ENCODE measurements at places on chromosomes 7 and 10.

DNA sequence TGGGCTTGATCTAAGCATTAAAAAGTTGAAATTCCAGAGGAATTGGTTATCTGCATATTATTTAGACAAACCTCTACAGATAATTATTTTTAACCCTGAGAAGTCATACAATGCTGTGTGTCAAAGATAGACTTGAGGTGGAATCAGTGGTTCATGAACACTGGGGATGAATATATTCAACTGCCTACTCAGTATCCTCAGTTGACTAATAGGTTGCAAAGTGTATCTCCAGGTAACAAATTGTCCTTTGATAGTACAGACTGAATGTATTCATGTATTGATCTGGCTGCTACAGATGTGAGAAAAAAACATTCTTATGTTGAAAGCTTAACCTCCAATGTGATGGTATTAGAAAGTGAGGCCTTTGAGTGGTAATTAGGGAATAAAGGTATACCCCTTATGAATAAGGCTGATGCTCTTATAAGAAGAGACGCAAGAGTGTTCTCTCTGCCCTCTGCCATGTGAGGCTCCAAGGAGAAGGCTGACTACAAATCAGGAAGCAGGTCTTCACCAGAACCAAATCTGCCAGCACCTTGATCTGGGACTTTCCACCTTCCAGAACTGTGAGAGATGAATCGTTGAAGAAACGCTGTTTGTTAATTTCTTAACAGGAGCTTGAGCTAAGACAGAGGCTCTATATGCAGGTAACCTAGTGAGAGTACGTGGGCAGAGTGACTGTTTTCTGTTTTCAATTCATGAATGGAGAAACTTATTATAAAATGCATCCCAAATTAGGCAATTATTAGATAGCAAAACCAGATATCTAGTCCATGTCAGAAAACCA, 7.5 kb downstream of the MRPL32 start:
- DNase-seq = no peak

DNA sequence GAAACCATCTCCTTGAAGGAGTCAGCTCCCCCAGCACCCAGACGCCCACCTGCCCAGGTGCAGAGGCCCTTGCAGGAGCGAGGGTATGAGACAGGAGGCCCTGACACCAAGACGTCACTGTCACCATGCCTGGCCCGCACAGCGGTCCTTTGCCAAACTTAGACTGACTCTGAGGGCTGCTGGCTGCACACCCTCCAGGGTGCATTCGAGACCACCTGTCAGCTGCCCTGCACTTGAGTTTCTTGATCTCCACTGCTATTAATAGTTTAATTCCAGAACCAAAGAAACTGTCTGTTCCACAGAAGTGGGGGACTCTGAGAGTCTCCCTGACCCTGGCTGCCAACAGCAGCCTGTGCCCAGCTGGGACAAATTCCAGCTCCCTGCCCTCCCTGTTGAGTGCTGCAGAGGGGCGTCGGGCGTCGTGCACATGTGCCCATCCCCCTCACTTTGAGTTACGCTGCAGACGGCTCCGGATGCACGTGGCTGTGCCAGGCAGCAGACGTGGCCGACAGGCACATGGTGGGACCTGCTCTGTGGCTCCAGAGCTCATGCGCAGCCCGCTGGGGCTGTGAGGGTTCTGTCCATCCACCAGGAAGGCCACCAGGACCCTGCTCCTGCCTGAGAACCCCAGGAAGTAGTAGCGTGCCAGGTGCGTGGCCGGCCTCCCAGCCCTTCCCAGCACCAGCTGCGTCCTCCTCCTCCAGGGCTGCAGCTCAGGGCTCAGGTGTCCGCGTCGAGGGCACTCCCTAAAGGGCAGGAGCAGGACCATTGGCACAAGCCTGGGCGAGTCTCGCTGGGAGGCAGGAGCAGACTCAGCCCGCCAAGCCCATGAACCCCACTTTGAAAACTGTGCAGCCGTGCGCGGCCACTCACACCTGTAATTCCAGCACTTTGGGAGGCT, 24.8 kb downstream of the ELFN1 start:
- DNase-seq = no peak

- no peak for DNase-seq
Measured at GRCh38 chr7:97639036-97639435, 92.8 kb upstream of the TAC1 start.

DNA sequence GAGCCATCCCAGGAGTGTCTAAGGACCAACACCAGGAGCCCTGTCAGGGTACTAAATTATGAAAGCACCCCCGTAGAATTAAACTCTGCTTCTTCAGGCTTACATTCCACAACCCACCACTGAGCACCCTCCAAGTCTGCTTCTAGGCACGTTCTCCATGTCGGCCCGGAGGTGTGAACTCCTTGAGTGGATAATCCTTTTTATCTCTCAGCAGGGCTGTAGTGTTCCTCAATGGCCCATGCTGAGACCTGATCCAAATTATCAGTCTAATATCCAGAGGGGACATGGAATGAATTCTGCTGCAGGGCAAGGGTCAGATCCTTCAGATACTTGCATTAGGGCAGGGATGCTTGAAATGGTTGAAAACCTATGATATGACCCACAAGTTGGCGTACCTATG, 55.9 kb upstream of the TARP start:
- no peak for DNase-seq

DNA sequence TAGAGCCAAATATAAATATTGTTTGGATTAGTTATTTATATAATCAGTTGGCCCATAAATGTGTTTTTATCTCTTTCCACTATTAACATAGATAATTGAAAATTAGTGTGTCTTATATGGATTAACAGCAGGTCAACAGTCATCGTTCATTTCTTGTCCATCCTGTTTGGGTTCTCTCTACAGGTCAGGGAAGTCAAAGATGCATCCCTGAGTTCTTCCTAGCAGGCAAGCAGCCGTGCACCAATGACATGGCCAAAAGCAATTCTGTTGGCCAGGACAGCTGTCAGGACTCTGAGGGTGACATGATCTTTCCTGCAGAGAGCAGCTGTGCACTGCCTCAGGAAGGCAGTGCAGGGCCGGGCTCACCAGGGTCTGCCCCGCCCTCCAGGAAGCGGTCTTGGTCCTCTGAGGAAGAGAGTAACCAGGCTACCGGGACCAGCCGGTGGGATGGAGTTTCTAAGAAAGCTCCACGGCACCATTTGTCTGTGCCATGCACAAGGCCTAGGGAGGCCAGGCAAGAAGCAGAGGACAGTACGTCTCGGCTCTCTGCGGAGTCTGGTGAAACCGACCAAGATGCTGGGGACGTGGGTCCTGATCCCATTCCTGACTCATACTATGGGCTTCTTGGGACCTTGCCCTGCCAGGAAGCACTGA, 15.9 kb downstream of the FBH1 start:
- DNase-seq = no peak

DNA sequence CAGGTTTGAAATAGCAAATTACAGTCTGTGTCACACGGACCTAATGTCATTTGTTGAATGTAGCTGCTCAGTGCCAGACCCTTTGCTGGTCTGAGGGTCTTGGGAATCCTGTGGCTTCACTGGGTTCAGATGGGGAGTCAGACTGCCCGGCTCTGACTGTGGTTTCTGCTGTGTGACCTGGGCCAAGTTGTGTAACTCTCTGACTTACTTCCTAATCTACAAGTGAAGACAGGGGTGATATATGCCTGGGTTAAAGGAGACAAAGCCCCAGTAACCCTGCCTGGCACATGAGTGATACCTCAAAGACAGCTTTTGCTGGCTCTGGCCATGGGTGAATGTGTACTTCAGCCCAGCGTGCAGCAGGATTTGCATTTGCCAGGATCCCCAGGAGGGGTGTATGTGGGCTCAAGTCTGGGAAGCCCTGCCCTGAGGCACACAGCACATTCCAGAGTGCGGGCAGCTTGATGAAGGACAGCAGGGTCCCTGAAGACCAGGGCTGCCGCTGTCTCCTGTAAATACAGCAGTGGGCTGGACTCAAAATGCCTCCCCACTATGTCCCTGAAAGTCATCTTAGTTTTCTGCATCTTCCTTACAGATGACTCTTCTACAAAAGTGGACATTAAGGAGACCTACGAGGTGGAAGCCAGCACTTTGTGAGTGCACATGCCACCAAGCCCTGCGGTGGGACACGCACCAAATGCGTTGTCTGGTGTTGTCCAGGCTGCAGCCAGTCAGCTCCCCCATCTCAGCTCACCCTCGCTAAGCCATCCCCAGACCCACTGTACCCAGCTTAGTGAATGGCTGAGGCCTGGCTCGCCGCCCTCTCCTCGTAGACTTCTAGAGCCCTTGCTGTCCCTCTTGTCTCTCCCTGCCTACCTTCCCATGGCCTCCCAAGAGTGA, 16.4 kb downstream of the NACAD start:
- no peak for DNase-seq

GRCh38 chr10:101214446-101215396, 14.5 kb downstream of the LBX1 start:
- peak; percentile 54 for DNase-seq

GRCh38 chr10:80611481-80612185, 73.9 kb downstream of the SH2D4B start:
- no peak for DNase-seq

DNA sequence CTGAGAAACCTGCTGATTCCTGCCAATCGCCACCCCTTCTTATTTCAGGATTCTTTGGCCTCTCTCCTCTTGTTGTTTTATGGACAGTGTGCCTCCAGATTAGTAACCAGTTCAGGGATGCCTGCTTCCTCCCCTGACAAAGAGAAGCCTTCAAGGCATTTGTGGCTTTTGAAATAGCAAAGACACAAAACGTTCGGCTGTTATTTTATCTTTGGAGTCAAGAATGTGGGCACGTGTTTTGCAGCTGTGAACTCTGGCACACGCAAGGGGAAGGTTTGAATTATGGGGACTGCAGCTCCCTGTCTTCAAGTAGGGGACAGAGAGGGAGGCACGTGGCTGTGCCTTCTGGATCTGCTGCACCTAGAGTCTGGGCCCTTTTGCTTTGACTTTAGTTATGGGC, 157.9 kb upstream of the GRB10 start:
- no peak for DNase-seq

- no peak for DNase-seq
Measured at GRCh38 chr7:30027740-30028215, 434 bp upstream of the PLEKHA8 start.

GRCh38 chr7:8022628-8023027, 54.0 kb downstream of the GLCCI1 start:
- DNase-seq = no peak

GRCh38 chr10:97781618-97782331, 10.0 kb upstream of the SFRP5 start:
- no peak for DNase-seq

DNA sequence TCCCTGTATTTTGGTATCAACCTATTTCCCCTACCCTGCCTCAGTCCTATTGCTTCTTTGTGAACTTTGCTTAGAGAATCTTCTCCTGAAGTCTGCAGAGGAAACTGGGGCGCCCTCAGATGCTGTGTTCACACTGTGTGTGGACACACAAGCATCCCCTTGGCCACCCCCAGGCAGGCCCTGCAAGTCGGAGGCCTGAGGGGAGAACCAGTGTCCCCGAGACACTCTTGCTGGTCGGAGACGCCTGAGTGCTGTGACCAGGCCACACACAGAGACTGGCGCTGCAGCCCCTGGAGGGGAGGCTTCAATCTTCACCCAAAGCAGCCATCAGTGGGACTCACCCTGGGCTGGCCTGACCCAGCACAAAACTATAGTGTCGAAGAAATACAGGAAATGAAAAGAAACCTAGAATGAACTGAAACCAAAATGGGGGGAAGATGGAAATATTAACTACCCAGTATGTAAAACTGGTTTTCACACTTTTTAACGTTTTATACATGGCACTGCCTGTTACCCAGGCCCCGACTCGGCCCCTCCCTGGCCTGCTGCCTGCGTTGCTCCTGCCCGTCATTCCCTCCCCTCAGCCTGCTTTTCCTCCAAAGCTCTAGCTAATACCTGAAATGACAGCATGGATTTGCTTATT, 48.4 kb upstream of the FAM20C start:
- DNase-seq = peak; percentile 31

DNA sequence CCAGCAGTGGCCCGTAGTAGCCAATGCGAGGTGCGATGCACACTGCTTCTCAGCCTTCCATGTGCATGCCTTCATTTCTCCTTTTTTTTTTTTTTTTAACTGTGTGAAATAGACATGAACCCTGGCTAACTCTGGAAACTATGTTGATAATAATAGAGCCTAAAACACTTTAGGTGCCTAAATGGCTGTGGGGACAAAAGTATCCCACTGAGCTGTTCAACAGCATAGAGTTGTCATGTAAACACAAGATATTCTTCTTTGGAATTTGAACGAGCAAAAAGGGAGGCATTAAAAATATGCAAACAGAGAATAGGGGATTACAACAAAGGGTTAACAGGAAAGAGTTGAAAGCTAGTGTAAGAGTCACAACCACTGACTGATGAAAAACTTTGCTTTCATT, 162.1 kb upstream of the NOBOX start:
- no peak for DNase-seq

GRCh38 chr10:95233377-95234034, 39.5 kb downstream of the ACSM6 start:
- DNase-seq = no peak

DNA sequence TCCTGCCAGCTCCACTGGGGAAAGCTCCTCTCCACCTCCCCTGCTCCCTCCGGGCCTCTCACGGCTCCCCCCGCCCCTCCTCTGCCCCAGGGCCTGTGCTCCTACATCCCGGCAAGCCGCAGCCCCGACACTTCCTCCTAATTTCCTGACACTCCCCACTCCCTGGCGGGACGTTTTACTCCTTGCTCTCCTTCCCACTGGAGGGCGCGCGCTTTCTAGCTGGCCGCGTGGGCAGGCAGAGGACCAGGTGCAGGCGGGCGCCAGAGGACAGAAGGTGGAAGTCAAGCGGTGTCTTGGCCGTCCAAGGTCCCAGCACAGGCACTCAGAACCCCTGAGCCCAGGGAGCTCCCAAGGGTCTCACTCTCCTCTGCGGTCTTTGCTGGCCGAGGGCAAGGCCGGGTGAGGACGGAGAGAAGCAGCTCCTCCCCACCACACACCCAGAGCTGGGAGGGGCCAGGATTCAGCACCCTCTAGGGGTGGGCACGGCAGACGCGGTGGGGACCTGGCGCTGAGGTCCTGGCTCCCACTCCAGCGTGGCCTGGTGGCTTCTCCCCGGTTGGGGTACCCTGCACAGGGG, 19.1 kb downstream of the ADAM8 start:
- peak; percentile 83 for DNase-seq

DNA sequence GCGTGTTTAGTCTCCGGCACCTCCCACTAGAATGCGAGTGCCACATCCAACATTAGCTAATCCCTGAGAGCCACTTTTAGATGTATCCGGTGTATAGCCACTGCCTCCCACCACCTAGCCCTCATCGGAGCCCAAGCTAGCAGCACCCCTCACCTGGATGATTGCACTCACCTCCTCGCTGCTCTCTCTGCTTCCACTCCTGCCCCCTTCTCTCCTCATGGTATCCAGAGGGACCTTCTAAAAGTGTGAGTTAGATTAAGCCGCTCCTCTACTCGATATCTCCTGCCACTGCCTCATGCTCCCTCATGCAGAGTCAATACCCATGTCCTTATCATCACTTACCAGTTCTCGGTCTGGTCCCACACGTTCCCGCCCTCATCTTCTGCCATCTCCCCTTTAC, 125.3 kb downstream of the RAB11FIP2 start:
- no peak for DNase-seq

DNA sequence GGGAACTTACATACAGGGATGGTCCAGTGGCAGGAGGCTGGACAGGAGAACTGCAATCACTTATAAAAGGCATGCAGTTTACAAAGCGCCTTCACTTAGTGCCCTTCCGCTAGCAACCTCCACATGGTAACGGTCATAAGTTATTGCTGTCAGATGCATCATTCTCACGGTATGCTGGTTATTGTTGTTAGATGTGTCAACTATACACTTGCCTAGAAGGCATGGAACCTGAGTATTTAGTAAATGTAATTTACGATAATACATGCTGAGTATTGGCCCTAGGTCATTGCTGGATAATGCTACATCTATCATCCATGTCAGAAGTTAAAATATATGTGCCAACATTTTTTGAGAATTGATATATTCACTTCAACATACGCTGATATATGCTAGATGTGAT, 155.1 kb upstream of the MBL2 start:
- no peak for DNase-seq

- DNase-seq = no peak
Measured at GRCh38 chr10:101043363-101043707, 12.3 kb downstream of the SFXN3 start.
